ENCODE measurements at places on chromosomes 7 and 10.

DNA sequence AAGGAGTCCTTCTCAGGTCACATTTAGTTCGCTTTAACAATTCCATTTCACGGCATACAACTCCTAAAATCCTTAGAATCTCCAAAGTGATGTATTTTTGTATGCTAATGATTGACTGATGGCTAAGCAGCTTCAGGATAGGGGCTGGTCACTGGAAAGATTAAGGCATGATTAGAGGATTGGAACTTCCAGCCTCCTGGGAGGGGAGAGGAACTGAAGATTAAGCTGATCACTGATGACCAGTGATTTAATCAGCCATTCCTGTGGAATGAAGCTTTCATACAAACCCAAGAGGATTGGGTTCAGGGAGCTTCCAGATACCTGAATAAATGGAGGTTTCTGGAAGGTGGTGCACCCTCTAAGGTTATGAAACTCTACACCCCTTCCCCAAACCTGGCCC lies 123.9 kb upstream of the CDK13 start:
- DNase-seq, result no peak

GRCh38 chr10:124419635-124420034 lies 912 bp upstream of the OAT start:
- DNase-seq, result no peak

- DNase-seq, result no peak
Measured at GRCh38 chr10:71368176-71368575, 28.5 kb upstream of the CDH23 start.

DNA sequence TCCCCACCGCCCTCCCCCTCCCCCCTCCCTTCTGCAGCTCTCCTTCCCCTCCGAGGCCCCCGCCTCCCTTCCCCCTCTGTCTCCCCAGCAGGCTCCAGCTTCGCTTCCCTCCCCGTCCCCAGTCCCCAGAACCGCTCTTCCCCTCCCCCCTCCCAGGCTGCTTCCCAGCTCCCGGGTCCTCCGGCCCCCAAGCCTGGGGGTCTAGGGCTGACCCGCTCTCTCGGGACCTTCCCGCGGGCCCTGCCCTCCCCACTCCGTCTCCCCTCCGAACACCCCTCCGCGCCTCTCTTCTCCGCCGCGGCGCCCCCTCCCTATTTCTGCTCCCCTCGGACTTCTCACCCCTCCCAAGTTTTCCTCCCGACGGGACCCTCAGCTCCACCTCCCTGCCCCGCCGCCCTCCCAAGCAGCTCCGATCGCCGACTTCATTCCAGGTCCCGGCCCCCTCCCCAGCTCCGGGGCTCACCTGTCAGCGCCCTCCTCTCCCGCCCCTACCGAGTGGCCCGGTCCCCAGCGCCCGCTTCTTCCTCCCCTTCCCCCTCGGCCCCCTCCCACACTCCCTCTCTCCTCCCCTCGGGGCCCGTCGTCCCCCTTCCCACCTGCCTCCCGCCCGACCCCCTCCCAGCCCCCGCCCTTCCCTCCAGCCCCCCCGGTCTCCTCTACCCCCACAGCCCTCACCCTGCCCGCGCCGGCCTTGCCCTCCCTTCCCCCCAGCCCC lies 990 bp downstream of the ZNF467 start:
- DNase-seq, result no peak

DNA sequence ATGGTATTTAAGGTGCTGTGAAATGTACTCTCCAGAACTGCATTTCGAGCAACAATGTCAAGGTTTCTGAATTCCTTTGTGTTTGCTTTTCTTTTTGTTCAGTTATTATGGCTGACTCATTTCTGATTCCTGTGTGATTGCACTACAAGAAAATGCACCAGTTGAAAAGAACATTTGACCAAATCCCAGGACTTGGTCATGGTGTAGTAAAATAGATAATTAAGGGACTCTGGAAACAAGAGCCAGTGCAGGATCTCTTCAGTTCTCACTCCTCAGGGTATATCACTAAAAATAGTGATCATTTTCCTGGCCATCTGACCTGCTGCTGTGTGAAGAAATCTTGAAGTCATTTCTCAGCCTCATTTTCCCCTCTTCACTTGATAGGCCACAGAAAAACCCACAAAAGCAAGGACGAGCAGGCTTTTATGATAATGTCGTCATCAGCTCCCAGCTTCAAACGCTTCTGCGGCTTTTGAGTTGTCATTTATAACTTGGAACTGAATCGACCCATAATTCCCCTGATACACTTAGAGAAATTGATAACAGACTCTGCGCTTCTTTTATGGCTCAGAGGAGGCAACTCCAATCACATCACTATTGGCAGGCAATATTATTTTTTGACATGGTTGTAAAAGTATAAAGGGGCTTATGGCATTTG lies 274.7 kb downstream of the HDAC9 start:
- no peak for DNase-seq

- no peak for DNase-seq
Measured at GRCh38 chr7:6553448-6554044, 2.3 kb upstream of the GRID2IP start.

DNA sequence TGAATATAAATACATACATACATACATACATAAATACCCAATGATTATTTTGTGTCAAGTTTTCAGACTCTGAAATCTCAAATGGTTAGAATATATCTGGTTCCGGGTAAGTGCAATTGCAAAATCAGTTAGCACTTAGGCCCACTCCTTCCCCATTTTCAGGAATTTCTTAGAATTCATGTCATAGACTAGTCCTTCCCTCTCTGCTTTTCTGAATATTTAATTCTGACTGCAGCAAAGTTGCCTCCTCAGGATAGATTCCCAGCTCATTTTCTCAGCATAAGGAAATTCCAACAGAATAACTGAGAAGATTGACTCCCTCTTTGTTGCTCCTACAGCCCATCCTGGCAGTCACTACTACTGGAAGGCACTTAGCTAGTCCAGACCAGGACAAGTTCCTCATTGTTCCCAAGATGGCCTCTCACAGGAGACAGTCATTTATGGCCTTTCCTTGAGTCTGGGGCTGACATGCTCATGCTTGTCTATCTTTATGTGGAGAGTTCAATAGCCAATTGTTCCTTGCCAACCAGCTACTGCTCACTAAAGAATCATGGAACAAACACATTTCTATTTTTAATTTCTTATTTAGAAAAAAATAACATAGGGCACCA lies 142.9 kb upstream of the ITGB1 start:
- DNase-seq, result no peak

DNA sequence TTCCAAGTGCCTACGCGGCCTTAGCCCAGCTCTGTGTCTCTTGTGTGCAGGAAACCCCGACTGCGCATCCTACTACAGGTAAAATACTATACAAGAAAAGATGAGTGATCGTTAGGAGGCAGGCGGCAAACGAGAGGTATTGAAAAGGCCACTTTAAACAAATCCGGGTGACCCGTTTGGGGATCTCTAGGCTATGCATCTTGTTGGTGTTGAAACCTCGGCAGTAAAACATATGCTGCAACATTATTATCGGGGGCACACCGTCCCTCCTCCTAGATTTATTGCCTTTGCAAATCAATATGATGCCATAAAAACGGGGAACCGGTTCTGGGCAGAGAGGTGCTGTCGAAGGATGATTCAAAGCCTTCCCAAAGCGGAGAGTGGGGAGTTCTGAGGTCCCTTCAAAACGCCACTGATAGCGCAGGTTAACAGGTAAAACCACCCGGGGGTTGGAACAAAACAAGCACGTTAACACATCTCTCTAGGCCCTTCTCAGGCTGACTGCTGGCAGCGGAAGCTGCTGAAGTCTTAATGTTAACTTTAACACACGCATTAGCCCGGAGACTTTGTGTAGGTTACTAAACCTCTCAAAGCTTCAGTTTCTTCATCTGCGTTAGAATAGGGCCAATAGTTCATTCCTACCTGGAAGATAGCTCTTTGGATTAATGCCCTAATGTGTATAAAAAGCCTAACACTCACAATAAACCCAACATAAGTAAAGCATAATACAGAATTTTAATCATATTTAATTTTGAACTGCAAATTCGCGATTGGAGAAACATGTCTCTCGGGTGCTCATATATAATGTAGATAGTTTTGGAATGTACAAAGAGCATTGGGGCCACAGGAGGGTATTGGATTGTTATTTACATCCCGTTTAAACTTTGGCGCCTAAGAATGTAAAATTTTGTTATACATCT lies 2.6 kb upstream of the TBX20 start:
- DNase-seq, result no peak

GRCh38 chr10:95260909-95261552 lies 29.8 kb downstream of the PDLIM1 start:
- DNase-seq, result no peak

- no peak for DNase-seq
Measured at GRCh38 chr10:62414359-62414758, 40.2 kb downstream of the ZNF365 start.

- no peak for DNase-seq
Measured at GRCh38 chr10:98456043-98456570, 9.4 kb upstream of the HPS1 start.

DNA sequence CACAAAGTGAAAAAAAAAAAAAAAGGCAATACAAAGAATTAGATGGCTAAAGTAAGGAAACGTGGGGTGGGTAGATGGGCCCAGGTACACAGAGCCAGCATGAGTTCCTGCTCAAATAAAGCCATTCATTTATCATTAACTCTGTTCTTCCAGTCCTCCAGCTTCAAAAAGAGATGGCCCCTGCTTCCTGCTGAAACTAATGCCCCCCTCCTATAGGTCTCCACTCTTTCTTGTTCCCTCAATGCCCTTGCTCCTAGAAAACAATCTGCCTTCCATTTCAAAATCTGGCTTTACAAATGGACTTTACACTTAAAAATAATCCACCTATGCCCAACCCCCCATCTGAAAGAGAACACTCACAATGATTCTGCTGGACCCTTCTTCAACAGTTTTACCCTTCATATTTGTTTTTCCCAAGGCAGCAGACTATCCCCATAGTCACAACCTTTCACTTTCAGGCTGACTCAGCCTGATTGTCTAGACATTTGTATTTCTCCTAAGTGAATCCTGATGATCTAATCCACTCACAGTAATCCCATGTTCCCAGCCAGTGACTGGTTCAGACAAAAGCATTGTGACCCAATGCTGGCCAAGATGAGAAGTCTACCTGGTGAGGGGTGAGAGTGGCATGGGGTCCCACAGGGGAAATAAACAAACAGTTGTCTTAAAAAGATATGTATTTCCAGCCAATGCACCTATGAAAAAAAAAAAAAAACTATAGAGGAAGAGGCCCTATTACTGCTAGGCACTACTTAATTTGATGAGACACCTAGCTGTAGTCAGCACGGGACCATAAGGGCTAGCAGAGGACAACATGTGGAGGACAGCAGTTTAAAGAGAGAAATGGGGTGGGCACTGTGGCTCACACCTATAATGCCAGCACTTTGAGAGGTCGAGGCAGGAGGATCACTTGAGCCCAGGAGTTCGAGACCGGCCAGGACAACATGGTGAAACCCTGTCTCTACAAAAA lies 74.6 kb upstream of the GRID1 start:
- DNase-seq, result no peak

DNA sequence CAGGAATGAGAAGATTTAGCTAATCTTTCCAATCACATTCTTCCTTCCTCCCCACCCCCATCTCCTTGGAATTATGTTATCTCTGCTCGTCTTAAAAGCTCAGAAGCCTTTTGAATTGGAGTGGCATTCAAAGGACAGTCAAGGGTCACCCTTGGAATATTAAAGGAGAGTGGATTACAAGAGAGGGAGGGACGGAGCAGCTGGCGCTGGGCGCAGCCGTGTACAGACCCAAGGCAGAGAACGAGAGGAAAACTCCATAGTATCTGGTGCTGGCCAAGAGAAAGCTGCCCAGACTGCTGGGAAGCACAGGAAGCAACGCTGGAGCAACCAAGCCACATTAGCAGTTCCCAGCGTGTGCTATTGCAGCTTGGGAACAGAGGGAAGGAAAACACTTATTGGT lies 95.7 kb downstream of the POU6F2 start:
- DNase-seq, result no peak

GRCh38 chr7:140607441-140607989 lies 33.1 kb downstream of the DENND2A start:
- no peak for DNase-seq

DNA sequence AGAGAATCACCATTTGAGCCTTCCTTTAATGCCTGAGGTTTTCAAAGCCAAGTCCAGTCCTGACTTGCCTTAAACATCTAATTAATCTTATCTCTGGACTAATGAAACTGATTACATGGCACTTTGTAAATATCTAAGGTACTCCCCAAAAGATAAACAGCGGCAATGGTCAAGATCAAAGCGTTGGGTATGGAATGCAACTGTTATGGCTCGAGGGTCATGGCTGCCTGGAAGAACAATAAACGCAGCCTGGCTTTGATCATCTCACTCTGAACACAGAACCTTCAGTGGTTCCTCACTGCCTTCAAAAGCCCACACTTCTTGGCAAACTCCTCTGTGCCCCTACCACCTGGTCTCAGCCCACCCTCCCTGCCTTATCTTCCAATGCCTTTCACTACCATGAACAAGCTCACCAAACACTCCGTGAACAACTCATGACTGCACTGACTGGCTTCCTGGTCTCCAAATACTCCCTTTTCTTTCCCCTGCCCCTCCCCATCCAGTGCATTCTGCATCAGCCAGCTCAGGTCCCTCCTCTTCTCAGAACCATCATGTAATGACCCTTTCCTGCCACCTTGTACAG lies 150.2 kb upstream of the NFE2L3 start:
- no peak for DNase-seq

- no peak for DNase-seq
Measured at GRCh38 chr10:131346456-131346855, 34.9 kb upstream of the TCERG1L start.

GRCh38 chr10:110618230-110618610 lies 25.9 kb upstream of the RBM20 start:
- DNase-seq, result no peak
